RPMI7951 (cell line): ENCODE measurements at places on chromosomes 1 and 21. TPM values are rescaled to one million over a fixed set of nuclear protein-coding genes. Genes with fewer than 3 reads are reported as not detected.

CAPN8 gene
- not detected in 2 replicates for total RNA-seq

CD164L2 gene
- total RNA-seq: not detected in 2 replicates

MR1 gene
- 8.6 and 13.3 TPM in 2 replicates for total RNA-seq

GRCh38 chr1:55869065-55869464, 653.9 kb upstream of the USP24 start:
- peak; percentile 24 for DNase-seq

- no peak for DNase-seq
Measured at GRCh38 chr1:33061834-33062233, 19.1 kb upstream of the AZIN2 start.

DNA sequence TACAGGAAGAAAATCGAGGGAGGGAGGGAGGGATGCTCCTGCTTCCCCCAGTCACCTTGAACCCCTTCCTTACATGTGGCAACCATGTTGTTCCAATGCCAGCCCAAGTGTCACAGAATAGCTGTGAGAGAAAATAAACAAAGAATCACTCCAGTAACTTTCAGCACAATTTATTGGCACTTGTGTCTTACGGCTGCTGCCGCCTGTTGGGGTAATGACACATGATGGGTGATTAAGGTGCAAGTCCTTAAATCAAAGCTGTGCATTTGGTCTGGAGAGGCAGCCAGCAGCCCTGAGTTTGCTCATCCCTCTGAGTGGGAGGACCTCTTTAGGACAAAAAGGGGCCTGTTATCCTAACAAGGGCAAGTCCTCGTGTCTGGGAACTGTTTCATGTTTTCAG, 377.7 kb downstream of the PCP4 start:
- no peak for DNase-seq
